ENCODE measurements at places on chromosomes 1 and 21.

DNA sequence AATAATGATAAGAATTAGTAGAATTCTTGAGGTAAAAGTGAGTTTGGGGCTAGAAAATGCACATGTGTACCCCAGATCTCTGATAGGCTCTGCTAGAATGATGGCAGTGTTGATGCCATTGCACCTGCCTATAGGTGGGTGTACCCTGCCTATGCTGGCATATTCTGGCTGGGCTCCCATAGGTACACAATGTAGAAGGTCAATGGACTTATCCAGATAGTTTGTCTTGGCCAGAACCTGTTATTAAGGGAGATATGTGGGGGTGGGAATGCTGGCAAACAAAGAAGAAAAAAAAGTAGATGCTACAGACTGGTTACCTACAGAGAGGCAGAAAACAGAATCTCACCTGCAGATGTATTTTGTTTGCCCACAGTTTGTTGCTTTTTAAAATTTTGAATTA is 14.1 kb upstream of the KLHDC8A start:
- no peak for DNase-seq

DNA sequence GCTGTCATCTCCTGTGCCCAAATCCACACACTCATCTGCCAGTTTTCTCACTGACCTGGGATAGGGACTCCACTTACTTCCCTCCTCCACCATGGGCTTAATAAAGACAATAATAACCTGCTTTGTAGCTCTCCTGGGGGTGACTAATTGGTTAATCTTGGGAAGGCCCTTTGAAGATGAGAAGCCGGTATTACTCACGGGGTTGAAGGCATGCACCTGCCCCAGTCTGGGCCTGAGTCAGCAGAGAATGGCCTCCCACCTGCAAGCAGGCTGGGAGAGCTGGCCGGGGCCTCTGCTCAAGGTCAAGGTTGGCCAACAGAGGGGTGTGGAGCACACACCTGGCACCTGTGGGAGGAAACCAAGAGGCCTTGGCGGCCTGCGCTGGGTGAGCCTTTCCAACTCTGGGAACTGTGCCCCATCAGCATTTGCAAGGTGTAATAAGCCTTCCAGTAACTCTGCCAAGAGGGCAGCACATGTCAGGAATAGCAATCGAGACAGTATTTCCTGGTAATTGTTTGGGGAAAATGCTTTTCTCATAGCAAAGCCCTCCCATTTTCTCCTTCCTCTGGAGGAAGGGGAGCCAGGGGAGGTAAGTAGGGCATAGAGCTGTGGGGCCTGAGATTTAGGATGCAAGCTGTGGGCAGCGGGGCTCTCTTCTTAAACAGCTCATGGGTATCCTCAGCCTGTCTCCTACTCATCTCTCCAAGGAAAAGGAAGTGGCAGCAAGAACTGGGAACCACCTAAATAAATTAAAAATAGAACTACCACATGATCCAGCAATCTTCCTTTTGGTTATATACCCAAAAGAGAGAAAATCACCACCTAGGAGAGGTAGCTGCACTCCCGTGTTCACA is 49.0 kb downstream of the TOMM20 start:
- no peak for DNase-seq

- DNase-seq: no peak
Observed at GRCh38 chr1:91870322-91870721, 15.6 kb downstream of the TGFBR3 start.

DNA sequence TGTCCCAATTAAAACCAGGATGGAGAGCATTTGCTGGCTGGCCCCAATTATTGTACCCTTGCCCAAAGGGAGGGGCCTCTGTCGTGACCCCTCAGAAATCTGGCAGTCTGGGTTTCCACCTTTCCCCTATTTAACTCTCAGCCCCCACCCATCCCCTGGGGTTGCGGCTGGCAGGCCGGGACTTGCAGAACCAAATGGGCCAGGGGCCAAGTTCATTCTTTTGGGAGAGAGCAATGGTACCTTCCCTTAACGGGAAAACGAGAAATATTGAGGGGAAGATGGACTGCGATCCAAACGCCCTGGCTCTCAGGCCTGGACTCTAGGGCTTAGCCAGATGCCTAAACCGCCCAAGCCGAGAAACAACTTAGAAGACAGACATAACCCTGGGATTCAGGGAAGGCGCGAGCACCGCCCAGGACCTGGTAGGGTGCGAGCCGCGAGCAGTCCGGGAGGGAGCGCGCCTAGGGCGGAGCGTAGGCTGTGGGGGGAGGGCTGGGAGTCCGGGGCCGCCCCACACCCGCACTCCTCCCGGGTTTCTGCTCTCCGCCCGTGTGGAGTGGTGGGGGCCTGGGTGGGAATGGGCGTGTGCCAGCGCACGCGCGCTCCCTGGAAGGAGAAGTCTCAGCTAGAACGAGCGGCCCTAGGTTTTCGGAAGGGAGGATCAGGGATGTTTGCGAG is at the start of gene SLC27A3:
Gene SLC27A3 (plus strand): TSS at position 628 of the 678 bp plus-strand sequence. CDS start 91 bp downstream, outside the sequence.
- DNase-seq: peak; percentile 96

- DNase-seq: no peak
Observed at GRCh38 chr1:101221945-101222429, 14.8 kb upstream of the S1PR1 start.

GRCh38 chr1:248757784-248758195 is 2.2 kb upstream of the LYPD8 start:
- no peak for DNase-seq

DNA sequence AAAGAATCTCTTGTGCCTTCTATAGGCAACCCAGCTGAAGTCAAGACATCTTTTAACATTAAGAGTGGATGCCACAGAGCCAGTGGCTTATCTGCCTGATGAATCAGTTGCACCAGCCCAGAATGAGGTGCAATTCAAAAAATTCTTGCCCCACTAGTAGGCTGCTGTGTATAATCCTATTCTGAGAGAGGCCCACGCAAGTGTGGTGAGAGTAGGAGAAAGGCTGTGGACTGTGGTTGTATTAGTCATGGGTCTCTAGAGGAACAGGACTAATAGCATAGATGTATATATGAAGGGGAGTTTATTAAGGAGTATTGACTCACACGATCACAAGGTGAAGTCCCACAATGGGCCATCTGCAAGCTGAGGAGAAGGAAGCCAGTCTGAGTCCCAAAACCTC is 216.4 kb downstream of the LTN1 start:
- no peak for DNase-seq

DNA sequence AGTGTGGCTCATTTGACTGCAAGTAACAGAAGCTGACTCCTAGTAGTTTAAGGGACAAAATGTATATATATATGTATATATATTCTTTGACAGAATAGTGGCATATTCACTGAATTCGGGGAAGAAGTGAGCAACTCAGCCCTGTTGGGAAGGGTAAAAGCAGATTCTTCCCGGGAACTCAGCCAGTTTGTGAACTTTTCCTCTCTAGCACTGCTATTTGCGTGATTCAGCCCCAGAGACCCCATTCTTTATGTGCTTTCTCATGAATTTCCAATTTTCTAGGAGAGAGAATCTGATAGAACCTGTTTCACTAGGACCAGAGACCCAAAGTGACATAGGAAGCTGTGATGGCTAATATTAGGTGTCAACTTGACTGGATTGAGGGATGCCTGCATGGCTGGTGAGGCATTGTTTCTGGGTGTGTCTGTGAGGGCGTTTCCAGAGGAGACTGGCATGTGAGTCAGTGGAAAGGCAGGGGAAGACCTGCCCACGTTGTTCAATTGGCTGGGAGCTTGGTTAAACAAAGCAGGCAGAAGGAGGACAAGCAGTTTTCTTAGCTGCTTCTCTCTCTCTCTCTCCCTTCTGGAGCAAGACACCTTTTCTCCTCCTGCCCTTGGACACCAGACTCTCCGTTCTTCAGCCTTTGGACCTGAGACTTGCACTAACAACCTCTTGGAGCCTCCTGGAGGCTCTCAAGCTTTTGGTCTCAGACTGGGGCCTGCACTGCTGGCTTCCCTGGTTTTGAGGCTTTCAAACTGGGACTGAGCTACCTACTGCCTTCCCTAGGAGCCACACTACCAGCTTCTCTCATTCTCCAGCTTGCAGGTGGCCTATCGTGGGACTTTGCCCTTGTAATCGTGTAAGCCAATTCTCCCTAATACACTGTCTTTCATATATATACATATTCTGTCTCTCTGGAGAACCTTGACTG is 93.4 kb upstream of the KCNK1 start:
- no peak for DNase-seq

GRCh38 chr1:47192458-47193384 is 2.9 kb upstream of the PDZK1IP1 start:
- DNase-seq: peak; percentile 92

DNA sequence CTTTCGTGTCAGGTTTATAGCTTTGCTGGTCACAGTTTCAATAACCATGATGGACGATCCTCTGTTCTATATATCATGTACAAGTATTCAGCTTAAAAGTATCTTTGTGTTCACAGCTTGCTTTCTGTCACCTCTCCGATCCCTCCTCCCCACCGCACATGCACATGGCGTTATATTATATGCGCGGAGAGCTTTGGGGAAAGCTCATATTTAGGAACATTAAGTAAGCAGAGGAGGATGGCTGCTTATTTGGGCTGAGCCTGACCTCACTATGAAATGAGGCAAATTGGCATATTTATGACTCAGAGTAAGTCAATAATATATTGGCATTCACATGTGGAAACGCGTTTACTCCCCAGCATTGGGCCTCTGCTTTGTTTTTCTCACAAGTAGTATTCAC is 360.5 kb downstream of the HLX start:
- DNase-seq: no peak

Measured in posterior vena cava (tissue), 2 donors.